ENCODE measurements at places on chromosomes 12 and 14.

- DNase-seq: no peak
These were observed 225.4 kb downstream of the GALC start for GRCh38 chr14:87767567-87767901.

DNA sequence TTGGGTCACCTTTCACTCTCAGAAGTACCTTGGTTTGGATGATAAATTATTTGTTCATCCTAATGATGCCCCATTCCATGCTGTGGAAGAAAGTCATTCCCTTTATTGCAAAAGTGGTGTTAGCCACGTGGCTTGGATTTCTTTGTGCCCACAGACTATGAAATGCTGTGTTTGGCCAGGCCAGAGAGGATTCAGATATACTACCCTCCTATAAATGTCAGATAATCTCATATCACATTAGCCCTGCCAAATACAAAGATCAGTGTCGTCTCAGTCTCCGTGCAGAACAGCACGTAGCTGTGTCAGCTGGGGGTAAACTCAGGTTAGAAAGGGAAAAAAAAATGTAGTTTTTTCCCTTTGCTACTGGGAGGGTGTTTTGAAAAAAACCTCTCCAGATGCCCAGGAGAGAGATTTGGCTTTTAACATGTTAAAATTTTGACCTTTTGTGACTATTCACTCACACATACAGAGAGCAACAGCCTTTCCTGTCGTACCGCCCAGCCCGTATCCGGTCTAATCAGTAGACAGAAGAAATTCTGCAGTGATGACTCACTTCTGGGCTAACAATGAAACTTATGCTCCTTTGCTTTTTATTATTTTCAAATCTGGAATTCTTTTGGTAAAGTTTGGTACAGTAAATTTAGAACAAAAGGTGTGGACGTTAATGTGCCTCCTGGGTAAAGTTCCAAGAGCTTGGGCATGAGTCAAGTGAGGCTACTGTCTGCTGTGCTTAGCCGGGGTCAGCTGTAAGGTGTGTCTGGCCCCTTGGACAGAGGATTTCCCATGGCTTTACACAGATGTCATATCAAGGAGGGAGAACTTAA is 8.5 kb upstream of the PTPRB start:
- peak; percentile 25 for DNase-seq

- DNase-seq: no peak
These were observed 134.0 kb upstream of the CPSF6 start for GRCh38 chr12:69105101-69105962.

GRCh38 chr14:104820669-104821228 is 19.8 kb downstream of the ZBTB42 start:
- no peak for DNase-seq

DNA sequence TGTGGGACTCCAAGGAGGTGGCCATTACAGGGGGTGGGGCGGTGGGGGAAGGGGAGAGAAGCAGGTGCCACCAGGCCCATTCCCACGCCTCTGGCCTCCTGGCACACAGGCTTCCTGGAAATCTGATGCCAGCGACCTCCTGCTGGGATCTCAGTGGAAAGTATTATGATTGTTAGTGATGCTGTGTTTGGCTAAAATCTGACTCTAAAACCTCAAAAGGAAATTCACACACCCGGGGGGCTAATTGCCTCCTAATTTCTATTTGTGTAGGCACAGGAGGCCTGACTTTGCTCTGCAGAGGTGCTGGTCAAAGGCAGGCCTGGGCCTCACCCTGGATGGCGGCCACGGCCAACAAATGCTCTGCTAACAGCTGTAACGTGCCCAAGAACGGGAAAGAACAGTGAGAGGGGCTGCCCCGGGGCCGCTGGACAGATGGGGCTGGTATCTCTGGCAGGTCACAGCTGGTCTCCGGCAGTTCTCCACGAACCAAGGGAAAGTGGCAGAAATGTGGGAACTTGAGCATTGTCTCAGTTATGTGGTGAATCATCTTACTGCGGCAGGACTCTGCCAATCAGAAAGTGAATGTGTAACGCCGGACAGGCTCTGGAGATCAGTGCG is 14.3 kb downstream of the FAM181A start:
- DNase-seq: no peak

DNA sequence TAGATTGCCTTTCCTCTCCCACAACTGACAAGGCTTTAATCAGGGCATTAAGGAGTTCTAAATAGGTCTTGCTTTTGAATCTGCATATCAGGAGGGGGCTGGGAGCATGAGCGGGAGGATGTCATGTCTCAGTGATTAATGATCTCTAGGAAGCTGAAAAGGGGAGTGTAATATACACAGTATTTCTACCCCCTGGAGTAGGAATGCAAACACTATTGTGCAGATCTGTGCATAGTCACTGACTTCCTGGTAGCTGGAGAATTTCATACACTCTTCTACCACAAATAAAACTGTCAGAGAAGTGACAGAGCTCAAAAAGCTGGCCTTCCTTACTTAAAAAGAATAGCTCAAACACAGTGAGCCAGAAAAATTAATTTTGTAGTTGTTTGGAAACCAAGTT is 65.8 kb downstream of the RIC8B start:
- DNase-seq: peak; percentile 19

- peak; percentile 51 for DNase-seq
These were observed 158.5 kb downstream of the KLRB1 start for GRCh38 chr12:9449181-9449580.

- no peak for DNase-seq
These were observed 54.7 kb upstream of the PLEKHG3 start for GRCh38 chr14:64649383-64649998.

GRCh38 chr12:100745378-100746071 is 49.1 kb upstream of the ANO4 start:
- no peak for DNase-seq

DNA sequence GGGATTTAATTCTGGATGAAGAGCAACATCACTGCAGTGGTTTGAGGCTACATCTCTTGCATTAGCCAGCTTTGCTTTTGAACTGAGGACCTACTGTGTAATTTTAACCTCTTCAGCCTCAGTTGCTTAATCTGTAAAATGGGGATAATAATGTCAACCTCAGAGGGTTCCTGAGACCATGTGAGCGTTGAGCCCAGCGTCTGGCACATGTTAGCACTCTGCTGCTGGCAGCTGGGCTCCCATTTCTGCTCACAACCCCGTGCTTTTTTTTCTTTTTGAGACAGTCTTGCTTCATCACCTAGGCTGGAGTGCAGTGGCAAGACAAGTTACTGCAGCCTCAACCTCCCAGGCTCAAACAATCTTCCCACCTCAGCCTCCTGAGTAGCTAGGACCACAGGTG is 31.6 kb downstream of the TESC start:
- DNase-seq: no peak

GRCh38 chr14:28785096-28785952 is 18.7 kb downstream of the FOXG1 start:
- DNase-seq: no peak

DNA sequence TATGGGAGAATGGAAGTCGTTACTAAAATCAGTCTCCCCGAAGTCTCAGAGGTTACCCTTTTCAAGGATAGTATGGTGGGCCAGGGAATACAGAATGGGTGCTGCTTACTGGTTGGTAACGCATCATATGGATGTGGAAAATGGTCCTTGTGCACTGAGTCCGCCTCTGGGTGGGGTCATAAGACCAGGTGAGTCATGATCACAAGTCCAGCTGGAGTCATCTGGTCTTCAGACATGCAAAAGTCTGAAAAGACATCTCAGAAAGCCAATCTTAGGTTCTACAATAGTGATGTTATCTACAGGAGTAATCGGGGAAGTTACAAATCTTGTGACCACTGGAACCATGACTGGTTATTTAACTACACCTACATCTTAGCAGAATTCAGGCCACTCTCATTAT is 71.9 kb upstream of the TCL1B start:
- no peak for DNase-seq

- no peak for DNase-seq
These were observed 73.7 kb upstream of the RAP1B start for GRCh38 chr12:68536885-68537485.
